ENCODE measurements at places on chromosomes 12 and 14.
A peak's percentile ranks its signal among the peaks of the same experiment; 100 is the strongest.

DNA sequence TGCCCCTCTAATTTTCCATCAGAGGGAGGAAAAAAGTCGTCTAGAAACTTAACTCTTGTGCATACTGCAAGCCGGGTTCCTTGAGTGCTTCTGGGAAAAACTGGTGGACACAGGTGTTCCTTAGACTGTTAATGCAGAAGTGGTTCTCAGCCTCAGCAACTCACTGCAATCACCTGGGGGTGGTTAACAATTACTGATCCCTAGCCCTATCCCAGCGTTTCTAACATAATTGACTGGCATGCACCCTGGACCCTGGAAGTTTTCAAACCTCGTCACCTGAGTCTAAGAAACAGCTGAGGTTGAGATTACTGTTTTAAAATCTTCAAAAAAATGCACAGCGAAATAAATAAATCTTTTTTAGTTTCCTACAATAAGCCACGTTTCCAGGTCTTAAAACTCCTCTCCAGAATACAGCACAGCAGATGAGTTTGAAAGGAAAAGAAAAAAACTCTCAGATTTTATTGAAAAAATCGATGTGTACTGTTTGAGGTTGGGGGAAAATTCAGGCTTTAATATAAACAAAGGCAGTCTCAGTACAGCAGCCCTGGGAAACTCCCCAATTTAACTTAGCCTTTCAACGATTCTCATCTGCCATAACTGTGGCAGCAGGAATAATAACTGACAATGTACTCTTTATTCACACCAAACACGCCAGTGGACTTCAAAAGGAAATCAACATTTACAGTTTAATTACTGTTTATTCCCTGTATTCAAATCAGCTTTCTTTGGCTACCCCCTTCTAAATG, 45.4 kb downstream of the PHLDA1 start:
- DNase-seq = peak; percentile 32

DNA sequence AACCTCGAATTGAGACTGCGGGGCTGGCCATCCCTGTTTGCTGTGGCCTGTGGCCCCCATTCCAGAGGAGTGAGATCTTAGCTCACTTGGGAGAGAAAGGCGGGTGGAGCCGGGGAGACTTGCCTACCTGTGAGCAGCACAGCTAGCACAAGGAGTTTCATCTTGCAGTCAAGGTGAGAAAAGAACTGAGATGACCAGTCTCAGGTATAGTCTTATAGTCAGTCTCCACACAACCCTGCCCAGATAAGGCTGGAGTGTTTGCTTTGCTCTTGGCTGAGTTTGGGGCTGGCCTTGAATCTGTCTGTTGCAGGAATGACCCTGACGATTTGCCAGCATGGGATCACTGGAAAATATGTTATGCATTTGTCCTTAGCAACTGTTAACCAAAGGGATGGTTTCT, at the start of gene PLA2G1B:
Gene PLA2G1B, minus strand, starts transcription at position 187 of the 400 bp plus-strand sequence. Its CDS starts 26 bp downstream, at position 161.
- no peak for DNase-seq

DNA sequence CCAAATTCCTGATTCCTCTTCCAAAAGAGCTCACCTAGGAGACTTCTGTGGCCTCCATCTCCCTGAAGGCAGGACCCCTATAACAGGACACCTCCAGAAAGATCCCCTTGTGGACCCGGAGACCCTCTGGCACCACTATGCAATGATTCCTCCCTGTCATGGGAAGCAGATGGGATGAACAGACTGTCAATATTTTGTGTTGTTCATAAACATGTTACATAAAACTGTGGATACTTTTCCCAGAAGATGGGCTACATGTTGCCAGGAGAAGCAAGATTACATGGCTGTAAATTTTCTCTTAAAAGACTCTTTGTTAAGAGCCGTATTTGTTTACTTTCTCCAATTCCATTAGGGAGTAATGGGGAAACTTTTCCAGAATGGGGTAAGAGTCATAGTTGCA, 52.1 kb downstream of the TUNAR start:
- DNase-seq = no peak

- no peak for DNase-seq
Observed at GRCh38 chr12:3571724-3572123, 80.7 kb downstream of the PRMT8 start.

DNA sequence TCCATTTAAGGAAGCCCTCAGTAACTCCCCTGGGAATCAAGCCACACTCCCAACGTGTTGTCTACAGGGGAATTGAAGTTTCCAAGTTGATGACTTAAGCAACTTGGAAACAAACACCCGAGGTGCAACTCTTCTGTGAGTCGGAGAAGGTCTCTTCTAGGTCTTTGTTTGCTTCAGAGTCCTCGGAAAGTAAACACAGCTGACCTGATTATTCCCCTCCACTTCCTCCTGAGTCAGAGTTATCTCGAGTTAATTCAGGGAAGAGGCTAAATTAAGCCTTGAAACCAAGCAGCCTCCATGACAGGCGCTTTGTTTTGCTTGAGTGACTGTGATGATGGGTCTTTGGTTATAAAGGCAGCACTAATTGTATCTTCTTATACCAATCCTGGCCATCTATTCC, 41.8 kb downstream of the TUNAR start:
- DNase-seq = peak; percentile 44

GRCh38 chr14:89915114-89915878, 39.2 kb downstream of the EFCAB11 start:
- DNase-seq = peak; percentile 82

GRCh38 chr14:39621678-39622077, 189.4 kb upstream of the FBXO33 start:
- DNase-seq = no peak

GRCh38 chr12:77686760-77687159, 143.9 kb upstream of the NAV3 start:
- DNase-seq = no peak

- no peak for DNase-seq
Observed at GRCh38 chr12:132703641-132704040, 7.0 kb upstream of the PGAM5 start.

GRCh38 chr14:54335569-54336155, 61.1 kb upstream of the CDKN3 start:
- no peak for DNase-seq

GRCh38 chr12:64400041-64400440, 4.2 kb upstream of the XPOT start:
- DNase-seq = peak; percentile 60

- DNase-seq = no peak
Observed at GRCh38 chr12:107731366-107731765, 29.6 kb downstream of the PRDM4 start.

DNA sequence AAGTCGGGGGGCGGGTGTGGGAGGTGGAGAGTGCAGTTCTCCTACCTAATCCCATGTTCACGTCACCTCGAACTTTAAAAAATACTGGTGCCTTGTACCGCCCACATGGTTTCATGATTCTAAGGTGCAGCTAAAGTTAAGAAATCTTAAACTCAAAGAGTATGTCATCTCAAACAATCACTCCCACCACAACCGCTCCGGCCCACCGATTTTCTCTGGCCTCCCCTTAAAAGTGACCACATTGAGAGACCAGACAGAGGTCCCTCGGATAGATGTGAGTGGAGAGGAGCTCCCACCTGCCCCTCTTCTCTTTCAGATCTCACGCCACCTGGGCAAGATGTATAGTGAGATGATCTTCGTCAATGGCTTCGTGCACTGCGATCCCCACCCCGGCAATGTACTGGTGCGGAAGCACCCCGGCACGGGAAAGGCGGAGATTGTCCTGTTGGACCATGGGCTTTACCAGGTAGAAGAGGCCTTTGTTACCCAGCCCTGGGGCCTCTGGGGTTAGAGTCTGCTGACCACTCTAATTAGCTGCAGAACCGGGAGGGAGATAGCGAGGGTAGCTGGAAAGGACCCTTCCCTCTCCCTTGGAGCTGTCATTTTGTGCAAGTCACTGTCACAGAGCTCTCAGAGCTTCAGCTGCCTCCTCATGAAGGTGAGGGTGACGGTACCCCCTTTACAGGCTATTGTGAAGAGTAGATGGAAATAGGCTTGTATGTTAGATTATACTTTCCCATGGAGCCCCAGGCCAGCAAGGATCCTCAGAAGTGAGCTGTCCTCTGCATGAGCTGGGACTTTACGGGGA, 124.4 kb downstream of the ADCK1 start:
- no peak for DNase-seq

GRCh38 chr12:114316076-114316475, 89.9 kb downstream of the TBX5 start:
- no peak for DNase-seq

- no peak for DNase-seq
Observed at GRCh38 chr12:99201906-99202645, 445.5 kb upstream of the GARIN6 start.

All from NCI-H510A treated with DMSO at 0.1 percent for 48 hours (cell line).